ENCODE measurements at places on chromosomes 16 and 17.

DNA sequence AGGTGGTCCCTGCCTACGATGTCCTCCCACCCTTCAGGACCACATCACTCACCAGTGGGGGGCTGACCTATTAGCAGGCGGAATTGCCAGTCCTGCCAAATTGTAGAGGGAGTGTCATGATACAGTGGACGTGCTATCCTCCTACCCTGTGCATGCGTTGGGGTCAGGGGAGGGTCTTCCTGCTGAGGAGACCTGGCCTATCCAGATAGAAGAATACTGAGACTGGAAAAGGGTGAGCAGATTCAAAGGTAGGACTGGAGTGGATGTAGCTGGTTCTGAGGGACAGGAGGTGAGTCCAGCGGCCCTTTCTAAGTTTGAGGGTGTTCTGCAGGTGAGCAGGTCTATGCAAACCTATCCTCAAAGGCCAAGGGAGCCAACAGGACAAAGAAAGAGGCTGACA lies 8.0 kb downstream of the PRSS41 start:
- DNase-seq = no peak

DNA sequence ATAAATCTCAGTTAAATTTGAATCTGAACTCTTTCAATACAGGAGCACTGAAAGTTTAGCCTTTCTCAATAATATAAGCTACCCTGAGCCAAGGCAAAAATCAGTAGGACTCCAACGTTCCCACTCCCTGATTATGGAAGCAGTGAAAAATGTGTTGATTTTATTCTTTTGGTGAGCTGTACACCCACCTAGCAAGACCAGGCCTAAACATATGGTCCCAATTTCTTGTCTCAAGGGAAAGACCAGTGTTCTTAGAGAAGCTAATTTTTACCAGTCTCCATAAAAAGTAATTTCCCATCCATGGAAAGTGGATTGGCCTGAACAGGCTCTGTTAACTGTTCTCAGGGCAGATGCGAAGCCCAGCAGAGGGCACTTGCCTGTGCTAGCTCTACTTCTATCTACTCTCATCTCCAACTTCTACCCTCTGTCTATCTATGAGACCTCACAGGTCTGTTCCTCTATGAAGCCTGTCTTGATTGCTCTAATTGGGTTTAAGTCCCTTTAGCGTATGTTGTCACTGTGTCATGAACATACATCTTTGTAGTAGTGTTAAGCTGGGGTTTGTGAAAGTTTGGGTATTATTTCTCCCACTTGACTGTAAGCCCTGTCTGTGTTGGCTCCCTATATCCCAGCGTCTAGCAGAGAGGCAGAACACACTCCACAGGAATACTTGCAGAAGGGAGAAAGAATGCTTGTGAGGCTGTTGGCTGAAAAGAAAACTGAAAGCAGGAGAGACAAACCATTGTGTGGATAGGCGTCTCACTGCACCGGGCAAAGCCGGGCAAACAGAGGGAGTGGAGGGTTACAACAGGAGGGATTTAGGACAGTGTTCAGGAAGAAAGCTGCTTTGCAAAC lies 167.1 kb upstream of the MAF start:
- peak; percentile 16 for DNase-seq

DNA sequence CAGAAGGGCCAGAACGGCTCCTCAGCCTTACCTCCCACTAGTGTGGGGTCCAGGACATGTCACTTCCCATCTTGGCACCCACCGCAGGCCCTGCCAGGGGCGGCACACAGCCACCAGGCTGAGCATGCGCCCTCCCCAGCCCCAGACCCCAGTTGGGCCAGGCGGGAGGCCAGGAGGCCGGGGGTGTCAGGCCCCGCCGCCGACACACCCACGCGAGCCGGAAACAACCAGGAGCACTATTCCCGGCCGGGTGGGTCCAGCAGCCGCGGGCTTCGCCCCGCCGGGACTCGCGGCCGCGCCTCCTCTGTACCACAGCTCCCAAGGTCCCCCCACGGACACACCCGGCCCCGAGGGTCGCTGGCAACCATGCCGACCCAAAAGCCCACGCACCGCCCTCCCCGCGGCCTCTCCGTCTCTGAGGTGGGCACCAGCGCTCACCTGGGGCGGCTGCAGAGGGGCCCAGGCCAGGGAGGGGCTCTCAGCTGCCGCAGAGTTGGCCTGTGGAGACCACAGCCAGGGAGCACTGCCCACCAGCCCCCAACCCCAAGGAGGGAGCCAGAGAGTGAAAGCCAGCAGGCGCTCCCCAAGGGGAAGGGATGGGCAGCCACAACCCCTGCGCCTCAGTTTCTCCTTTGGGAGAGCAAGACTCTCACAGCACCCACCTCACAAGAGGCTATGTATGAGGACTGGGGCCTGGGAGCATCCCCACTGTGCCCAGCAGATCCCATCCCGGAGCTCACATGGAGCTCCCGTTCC lies 18.0 kb downstream of the B9D1 start:
- DNase-seq = no peak

DNA sequence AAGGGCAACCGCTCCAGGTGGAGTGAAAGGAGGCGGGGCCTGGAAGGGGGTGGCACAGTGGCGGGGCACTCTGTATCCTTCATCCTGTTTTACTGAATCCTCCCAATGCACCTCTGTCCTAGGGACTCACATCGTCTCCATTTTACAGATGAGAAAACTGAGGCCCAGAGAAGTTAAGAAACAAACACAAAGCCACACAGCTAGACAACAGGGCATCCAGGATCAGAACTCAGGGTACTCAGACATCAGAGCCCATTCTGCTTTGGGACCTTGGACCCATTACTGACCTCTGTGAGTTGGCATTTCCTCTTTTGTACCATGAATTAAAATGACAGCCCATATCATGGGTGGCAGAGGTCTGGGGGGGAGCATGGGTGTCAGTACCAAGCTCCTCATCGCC lies 129.2 kb downstream of the CPPED1 start:
- no peak for DNase-seq

DNA sequence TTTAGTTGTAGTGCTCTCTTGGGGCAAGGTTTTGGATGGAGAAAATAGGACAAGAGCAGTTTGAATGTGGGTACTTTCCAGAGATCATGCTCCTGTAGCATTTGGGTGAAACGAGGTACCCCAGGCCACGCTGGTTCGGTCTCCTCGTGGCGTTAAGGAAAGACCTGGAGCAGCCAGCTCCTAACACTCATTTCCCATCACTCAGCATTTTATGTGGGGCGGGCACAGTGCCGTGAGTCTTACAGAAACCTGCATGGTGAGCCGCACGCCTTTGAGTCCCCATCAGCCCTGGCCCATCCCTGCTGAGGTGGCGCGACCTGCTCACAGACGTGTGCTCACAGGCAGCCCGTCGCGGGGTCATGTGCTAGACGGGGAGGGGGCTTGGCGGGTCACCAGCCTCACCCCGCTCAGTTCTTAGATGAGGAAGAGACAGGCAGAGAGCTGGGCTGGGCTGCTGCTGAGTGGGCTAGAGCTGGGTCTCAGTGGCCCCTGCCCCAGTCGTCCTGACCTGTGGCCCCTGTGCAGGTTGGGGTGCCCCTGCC lies 37.3 kb downstream of the TBCD start:
- no peak for DNase-seq

DNA sequence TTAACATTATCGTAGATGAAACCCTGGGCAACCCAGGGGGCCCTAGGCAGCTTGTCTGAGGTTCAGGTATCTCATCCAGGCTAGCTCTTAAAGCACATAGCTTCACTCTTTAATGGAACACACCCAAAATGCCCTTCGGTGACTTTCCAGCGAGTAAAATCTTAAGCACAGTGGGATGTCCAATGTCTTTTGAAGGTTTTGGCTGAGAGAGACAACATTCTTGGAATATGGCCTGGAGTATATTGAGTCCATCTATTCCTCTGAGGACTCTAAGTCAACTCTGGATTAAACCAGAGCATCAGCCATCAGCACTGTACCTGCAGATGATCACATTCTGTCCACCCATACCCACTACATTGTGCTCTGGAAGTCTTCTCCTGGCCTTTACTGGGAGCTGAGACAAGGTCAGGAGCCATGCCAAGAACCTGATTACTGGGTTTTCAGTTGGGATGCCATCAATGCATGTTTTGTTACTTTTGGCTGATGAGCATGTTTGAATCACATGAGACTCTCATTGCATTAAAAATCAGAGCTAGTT lies 63.4 kb upstream of the CDH11 start:
- DNase-seq = no peak

- no peak for DNase-seq
These were observed 17.8 kb upstream of the KSR1 start for GRCh38 chr17:27438348-27438998.

- DNase-seq = no peak
These were observed 93.9 kb downstream of the TMEM114 start for GRCh38 chr16:8496364-8496763.

DNA sequence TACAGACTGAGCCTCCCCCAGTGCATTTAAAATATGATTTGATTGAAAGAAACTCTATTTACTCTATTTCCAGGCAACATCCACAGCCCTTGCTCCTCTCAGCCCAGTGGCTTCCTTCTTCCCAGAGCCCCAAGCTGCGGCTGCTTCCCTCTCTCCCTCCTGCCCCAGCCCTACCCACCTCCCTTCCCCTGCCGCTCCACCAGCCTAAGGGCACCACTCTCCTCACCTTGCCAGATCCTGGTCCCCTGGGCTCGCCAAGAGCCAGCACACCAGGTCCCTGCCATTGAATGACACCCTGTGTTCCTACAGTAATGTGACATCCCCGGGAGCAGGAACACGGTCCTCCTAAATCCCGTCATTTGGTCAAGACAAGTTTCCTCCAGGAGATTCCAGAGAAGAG lies 236.0 kb downstream of the RBFOX3 start:
- DNase-seq = no peak

DNA sequence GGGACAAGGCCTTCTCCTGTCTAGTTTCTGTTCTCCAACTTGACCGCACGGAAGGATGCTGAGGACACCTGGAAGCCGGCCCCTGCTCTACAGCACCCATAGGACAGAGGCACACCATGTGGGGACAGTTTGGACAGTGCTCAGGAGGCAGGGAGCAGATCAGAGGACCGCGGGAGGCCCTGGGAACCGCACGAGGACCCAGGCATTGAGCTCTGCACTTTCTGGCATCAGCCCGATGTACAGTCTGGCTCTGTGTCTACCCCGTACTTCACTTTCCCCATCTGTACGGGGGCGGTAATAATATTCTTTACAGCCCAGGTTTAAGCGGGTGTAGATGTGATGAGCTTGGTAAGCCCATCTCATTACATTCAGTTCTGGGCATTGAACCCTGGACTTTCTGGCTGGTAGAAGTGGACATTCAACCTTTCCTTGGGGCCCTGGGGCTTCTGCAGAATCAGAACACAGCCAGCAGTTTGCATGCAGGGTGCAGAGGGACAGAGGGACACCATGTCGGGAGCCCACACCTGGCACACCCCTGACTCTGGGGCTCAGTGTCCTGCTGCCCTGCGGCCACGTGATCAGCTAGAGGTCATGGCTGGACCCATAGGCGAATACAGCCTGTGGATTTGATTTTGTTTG lies 258.7 kb downstream of the SEC14L1 start:
- DNase-seq = no peak

DNA sequence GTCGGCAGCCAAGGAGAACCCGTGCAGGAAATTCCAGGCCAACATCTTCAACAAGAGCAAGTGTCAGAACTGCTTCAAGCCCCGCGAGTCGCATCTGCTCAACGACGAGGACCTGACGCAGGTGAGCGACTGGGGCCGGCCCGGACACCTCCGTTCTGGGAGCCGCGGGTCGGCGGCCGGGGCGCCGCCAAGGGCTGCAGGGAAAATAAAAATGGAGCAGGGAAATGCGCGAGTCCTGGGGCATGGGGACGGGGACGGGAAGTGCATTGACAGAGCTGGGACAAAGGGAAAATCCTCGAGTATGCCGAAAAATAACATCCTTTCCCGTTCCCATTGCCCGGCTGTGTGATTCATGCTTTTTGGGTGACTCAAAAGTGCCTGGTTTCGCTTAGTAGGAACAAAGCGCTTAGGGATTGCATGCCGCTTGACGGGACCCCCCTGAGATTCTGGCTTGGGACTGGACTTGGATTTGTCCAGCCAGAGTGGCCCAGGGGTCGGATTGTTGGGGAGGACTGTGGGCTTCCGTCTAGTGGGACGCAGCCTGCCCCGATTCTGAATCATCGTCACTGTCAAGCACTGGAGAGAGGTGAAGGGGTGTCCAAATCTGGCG lies 699 bp downstream of the MPRIP start:
- no peak for DNase-seq

- DNase-seq = peak; percentile 36
These were observed 30.1 kb upstream of the GAA start for GRCh38 chr17:80071116-80071841.

DNA sequence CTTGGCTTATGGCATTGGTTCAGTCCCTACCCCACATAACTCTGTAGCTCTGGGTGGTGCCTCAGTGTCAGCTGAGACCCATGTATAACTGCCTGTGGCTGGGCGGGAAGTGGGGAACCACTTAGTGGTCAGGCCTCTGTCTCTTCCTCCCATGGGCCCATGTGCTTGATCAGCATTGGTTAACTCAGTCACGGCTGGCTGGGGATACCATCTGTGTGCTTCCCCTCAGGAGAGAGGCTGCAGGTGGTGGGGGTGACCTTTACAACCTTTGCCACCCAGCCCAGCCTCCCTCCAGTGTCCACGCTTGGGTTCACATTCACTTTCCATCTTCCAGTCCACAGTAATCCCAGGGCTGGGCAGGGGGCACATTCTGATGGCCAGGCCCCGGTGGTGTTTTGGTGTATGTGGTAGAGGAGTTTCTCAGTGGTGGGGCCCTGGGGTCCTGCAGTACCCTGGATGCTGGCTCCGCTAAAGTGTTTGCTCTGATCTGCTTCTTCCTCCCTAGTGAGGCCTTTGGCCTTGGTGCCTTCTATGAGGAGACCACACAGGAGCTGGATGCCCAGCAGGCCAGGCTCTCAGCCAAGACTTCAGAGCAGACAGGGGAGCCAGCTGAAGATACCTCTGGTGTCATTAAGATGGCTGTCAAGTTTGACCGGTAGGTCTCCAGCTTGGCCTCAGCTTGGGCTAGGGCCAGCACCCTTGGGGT lies 10.2 kb upstream of the NFATC3 start:
- no peak for DNase-seq

DNA sequence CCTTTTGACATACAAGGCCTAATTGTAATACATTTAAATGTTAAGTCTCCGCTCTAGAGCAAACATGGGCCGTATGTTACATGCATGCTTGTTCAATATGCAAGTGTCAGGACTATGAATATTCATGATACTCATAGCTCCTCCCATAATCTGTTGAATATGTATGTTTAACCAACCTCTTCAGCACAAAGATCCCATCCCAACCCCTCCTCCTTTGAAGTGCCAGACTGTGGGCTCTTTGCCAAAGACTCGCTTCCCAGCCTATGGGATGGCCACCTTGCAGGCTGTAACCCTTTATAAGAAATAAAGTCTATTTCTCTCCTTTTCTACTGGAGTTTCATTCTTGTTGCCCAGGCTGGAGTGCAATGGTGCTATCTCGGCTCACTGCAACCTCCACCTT lies 156.2 kb downstream of the ABCC12 start:
- no peak for DNase-seq

GRCh38 chr17:74605361-74605760 lies 13.3 kb upstream of the CD300LD start:
- DNase-seq = no peak

GRCh38 chr16:23368469-23368868 lies 66.4 kb downstream of the SCNN1B start:
- DNase-seq = peak; percentile 25

- DNase-seq = no peak
These were observed 8.8 kb upstream of the ZNF263 start for GRCh38 chr16:3274490-3274889.

- DNase-seq = no peak
These were observed 3.3 kb downstream of the ETV4 start for GRCh38 chr17:43542859-43543258.

Measured in T47D (cell line).